ENCODE measurements at places on chromosomes 5 and 9.

GRCh38 chr9:128091144-128091543 lies 23.1 kb downstream of the SLC25A25 start:
- DNase-seq: peak; percentile 78

DNA sequence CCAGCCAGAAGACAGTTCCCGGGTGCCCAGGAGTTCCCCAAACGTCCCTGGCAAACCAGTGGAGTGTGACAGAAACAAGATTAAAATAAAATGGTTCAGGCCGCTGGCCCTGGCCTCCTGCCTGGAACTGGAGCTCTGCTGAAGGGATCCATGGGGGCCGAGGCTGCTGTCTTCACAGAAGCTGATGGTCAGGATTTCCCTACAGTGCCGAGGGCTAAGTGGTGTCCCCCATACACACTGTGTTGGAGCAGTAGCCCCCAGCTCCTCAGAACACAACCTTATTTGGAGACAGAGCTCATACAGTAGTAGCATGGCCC lies 55.9 kb downstream of the MRPL36 start:
- peak; percentile 30 for DNase-seq

GRCh38 chr5:170501931-170502330 lies 1.9 kb upstream of the KCNIP1 start:
- no peak for DNase-seq

DNA sequence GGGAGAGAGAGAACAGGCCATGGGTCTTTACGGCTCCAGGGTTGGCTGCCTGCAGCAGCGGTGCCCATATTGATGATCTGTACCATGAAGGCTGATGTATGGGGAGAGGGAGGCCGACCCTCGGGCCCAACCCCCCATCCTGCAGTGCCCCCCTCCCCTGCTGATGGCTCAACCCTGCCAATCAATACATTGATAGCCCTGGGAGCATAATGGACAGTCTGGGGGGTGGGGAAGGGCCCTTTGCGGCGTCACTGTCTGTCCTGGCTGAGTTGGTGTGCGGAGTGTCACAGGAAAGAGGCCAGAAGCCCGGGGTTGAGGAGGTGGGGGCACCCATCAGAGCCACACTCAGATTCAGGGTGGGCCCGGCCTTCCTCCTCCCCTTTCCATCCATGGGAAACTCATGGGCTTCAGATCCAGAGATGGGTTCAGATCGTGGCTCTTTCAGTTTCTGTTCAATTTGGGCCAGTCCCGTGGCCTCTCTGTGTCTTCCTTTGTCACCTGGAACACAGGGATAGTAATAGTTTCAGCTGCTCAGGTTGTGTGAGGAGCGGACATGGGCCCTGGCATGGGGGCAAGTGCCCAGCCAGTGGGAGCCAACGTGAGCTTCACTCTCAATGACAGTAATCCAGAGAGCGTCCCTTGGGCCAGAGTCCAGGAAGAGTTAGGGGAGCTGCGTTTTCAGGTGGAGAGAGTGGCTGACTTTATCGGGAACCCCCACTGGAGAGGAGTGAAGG lies 9.5 kb downstream of the FGF18 start:
- DNase-seq: peak; percentile 21

- no peak for DNase-seq
Measured at GRCh38 chr9:97636903-97637302, 3.3 kb downstream of the NCBP1 start.

DNA sequence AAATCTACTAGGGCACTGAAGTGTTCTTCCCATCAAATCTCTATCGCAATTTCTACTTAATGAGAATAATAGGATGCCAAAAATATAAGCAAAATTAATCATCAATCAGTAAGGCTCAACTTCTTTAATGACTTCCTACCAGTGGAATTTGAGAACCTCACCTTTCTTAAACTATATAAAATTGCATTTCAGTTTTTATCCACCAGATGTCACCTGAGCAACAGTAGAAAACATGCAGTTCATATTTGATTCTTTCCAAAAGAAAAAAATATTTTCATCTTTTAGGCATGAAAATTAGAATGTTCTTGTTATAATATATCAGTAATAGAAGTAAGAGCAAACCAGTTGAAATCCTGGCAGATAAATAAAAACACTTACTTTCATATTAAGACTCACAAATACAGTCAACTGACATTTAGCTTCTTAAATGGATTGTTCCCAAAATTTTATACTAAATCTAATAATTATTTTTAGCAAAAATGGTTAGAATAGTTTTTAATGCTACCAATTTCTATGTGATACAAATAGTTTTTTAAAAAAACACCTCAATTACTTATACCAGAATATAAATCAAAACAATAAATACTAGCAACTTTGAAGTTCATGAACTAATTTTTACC lies 13.4 kb upstream of the CCDC112 start:
- DNase-seq: no peak
